Kidney epithelial cell (primary cell): ENCODE measurements at places on chromosomes 5 and 9. TPM values are rescaled to one million over a fixed set of nuclear protein-coding genes. Genes with fewer than 3 reads are reported as not detected.

Gene PPP6C
- 24.7 and 25.3 TPM in 2 replicates for total RNA-seq

Gene SLC6A3
- not detected in 2 replicates for total RNA-seq

Gene KLHL3
- 1.6 and 2.8 TPM in 2 replicates for total RNA-seq

Gene GALT
- total RNA-seq, result 34.4 and 39.4 TPM in 2 replicates

Gene TAF7
- total RNA-seq, result 72.6 and 78.0 TPM in 2 replicates
